Lower leg skin (tissue), 4 donors: ENCODE measurements at places on chromosomes 16 and 17.
A peak's percentile ranks its signal among the peaks of the same experiment; 100 is the strongest.

DNA sequence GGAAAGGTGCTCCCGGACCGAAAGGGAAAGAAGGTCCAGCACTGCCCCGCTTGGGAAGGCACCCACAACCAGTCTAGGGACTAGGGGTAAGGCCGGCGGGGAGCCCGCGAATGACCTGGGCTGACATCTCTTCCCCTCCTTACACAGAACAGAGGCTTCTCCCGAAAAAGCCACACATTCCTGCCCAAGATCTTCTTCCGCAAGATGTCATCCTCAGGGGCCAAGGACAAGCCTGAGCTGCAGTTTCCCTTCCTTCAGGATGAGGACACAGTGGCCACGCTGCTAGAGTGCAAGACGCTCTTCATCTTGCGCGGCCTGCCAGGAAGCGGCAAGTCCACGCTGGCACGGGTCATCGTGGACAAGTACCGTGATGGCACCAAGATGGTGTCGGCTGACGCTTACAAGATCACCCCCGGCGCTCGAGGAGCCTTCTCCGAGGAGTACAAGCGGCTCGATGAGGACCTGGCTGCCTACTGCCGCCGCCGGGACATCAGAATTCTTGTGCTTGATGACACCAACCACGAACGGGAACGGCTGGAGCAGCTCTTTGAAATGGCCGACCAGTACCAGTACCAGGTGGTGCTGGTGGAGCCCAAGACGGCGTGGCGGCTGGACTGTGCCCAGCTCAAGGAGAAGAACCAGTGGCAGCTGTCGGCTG lies 1.5 kb downstream of the CNP start:
- no peak for DNase-seq

GRCh38 chr16:29674188-29674587 lies 4.8 kb upstream of the QPRT start:
- no peak for DNase-seq

DNA sequence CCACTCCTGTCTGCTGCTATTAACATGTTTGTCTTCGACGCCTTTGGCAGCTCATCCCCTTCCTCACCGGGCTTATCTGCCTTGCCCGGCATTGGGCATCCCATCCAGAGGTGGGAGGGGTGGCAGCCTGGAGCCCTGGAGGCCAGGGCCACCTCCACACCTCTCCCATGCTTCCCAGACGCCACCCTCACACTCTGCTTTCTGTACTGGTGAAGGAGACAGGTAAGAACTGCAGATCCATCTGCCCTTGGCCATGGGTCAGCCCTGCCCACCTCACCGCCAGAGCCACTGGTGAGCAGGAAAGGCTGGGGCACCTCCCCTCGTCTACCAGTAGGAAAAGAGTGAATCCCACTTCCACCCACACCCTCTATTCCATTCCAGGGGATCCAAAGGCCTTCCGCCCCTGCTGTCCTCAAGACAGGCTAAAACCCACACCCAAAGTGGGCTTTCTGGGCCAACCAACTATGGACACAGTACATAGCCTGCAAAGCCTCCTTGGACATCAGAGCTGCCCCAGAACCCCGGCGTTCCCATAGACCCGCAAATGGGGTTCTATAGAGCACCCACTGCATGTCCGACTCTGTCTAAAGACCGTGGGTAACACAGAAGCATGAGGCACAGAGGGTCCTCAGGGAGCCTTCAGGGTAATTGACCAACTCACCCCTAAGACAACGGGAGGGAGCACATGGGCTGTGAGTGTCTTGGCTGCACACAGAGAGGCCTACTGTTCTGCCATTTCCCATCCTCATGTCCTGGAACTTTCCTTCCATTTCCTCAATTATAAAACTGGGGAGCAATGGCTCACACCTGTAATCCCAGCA lies 23.4 kb upstream of the RBFOX3 start:
- no peak for DNase-seq

DNA sequence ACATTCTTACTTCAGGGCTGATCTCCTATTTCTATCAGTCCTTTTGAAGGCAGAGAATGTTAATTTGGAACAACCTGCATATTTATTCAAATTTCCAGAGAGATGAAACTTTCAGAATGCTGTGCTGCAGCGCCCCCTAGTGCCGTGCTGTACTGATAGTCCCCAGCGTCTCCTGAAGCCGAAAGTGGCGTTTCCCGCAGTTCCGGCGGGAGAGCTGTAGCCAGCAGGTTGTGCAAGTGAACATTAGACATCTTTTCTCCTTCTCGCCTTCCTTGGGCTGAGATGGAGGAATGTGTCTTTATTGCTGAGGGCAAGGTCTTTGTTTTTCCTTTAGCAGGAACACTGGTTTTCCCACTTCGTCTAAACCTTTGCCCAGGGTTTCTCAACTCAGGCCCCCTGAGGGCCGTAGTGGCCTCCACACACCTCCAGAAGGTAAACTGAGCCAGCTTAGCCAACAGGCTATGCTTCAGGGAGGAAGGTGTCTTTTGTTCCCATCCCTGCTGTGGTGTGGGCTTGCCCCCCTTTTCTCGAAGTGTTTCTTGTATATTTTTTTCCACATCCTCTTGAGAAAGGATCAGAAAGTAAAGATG lies 26.4 kb downstream of the USP10 start:
- peak; percentile 89 for DNase-seq

- no peak for DNase-seq
These were observed 22.9 kb downstream of the TMC7 start for GRCh38 chr16:19006446-19007315.

GRCh38 chr17:37483311-37484039 lies 6.2 kb upstream of the DUSP14 start:
- DNase-seq, result no peak

DNA sequence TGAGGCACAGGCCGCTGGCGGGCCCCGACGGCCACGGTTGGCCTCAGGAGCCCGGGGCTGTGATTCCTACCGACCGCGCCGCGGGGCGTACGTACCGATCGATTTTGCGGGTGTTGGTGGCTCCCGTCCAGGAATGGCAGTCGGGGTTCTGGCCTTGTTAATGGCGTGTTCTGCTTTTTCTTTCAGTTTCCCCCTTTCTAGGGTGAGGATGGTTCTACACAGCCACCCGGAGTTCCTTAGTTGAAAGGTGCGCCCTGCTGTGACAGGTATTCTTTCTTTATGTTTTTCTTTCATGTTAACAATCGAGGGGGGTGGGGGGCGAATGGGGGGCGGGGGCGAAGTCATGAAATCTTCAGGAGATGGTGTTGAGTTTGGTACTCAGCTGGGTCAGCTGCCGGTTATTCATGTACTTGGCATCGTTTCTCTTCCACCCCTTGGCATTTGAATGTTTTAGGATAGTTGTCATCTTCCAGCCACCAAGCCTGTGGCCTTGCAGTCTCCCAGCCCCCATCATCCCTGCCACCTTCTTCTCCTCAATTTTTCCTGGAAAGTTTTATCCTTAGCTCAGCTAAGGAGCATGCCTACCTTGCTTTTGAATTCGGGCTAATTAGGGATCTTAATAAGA lies 802 bp downstream of the CYLD start:
- DNase-seq, result peak; percentile 88

DNA sequence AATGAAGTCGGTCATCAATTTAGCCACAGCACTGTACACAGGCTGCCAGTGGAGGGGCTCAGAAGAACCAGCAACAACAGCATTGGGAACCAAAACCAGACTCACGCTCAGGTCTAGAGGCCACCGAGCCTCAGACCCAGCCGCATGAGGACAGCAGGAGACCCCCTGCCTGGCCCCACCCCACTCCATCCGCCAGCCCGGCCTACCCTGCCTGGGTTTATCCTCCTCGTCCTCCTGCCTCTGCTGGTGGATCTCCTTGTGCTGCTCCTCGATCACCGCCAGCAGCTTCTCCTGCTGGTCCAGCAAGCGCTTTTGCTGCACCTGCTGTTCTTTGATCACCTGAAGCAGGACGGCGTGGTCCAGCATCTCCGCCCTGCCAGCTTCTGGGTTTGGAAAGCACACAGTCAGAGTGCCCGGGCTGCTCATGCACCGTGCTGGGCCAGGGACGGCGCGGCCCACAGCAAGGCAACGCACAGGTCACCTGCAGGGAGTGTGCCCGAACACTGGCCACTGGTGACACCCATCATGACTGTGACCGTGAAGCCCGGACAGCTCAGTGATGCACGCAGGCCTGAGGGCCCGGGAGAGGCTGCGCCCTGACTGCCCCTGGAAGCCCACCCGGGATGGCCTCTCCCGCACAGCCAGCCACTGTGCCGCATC lies 7.7 kb downstream of the NDUFAF8 start:
- DNase-seq, result no peak

DNA sequence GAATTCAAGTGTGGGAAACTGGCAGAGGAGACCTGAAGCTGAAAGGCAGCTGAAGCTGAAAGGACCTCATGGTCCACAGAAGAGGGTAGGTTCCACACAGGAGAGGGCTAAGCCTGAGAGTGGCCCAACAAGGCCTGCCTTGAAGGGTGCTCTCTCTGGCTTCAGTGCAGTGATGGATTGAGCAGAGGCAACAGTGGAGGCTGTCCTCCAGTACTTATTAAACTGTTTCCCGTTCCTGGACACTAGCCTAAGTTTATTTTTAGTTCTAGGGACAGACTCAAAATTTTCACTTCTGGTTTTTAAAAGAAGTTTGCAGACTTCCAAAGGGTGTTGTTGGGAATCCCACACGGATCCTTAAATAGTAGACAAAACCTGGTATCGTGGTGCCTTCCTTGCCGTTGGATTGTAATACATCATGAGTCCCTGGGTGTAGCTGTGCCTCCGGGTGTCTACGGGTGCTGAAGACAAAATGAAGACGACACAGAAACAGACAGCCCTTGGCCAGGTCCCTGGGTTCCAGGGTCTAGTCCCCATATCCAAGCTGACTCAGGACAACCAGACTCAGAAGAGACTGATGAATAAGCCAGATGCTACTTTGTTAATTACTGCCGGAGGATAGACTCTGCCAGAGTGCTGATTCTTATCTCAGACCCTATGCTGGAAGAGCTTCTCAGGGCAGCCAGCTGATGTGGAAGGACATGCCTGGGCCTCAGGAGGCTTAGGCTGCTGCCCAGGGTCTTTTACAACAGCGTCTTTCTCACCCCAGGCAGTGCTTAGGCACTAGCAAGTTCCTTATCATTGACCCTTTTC lies 7.1 kb upstream of the CMTM4 start:
- DNase-seq, result no peak

DNA sequence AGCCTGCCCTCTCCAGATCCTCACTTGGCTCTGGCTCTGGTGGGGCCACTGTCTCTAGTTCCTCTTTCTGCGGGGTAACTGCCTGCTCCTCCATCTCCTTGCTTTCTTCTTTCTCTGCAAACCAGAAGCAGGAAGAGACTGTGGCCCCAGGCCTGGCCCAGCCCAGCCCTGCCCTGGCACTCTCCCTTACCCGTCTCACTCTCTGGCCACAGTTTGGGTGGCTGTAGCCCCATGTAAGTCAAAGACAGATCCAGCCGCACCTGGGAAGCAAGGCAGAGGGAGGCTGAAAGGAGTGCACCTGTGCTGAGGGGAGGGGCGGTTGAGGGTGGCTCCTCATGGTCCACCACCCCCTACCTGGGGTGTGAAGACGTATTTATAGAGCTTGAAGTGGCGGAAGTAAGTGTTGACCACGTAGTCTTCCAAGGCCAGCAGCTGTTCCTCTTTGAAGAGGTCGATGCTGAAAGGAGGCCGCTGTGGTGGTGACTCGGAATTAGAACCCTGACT lies 2.8 kb downstream of the CFAP119 start:
- DNase-seq, result no peak

GRCh38 chr17:67718325-67718941 lies 697 bp downstream of the NOL11 start:
- no peak for DNase-seq

GRCh38 chr17:63335831-63336230 lies 110.3 kb downstream of the CYB561 start:
- no peak for DNase-seq

DNA sequence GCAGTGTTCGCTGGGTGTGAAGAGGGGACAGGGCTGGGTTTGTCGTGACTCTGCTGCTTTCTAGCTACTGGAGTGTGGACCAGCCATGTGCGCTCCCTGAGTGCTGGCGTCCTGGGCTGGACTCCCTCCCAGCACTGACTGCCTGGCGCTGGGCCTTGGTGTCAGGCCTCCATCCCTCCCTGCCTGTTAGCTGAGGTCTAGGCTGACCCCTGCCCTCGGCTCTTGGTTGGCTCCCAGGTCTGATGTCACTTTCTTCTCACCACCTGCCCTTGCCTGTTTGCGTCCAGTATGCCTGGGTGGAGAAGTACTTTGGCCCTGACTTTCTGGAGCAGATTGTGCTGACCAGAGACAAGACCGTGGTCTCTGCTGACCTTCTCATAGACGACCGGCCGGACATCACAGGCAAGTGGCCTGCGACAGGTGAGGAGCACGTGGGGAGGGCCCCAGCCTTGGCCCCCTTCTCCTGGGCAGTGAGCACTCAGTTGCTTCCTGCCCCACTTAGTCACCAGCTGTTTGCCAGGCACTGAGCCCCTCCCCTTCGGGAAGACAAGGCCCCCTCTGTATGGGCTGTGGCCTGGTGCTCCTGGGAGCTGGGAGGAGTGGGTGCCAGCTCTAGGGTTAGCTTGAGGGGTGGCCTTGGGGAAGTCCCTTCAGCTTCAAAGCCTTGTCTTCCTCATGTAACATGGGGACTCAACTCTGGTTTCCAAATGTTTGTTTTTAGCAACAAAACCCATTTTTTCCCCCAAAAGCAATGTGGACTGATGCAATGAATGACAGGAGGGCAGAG lies 41.5 kb downstream of the NT5M start:
- DNase-seq, result no peak

- no peak for DNase-seq
These were observed 909 bp upstream of the RSL1D1 start for GRCh38 chr16:11852092-11852809.

GRCh38 chr16:4306470-4307214 lies 9.2 kb upstream of the GLIS2 start:
- DNase-seq, result no peak

DNA sequence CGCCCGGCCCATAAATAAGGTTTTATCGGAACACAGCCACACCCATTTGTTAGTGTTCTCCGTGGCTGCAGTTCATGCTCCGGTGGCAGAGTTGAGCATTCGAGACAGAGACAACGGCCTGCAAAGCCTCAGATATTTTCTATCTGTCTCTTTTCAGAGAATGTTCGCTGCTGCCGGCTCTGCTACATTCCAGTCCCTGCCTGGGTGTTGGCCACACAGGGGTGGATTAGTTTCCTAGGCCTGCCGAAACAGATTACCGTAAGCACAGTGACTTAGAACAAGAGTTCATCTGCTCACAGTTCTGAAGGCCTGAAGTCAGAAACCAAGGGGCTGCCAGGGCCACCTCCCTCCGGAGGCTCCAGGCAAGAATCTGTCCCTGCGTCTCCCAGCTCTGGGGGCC lies 19.1 kb upstream of the GSG1L start:
- no peak for DNase-seq

DNA sequence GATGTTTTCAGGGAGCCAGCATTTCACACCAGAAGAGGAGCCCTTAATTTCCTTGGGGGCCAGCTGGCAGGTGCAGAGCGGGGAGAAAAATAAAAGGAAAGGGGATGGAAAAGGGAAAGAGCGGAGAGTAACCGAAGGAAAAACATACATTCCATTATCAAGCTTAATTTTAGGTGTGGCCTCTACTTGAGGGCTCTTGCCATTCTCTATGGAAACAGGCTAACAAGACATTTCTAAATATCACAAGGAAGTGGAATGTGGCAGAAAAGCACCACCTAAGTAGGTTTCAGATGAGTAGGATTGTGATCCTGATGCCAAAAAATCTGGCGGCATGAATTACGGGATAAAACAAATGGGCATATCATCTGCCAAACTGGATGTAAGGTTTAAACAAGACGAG lies 970 bp upstream of the DYNC1LI2 start:
- DNase-seq, result no peak
